Stimulated activated CD8-positive, alpha-beta memory T cell treated with anti-CD3 and anti-CD28 coated beads, Interleukin-7, amount 100 ng/mL, for 1 hour (primary cell): ENCODE measurements at places on chromosomes 2 and 18.

- no peak for DNase-seq
These were observed 8.4 kb downstream of the TGIF1 start for GRCh38 chr18:3458378-3458777.

DNA sequence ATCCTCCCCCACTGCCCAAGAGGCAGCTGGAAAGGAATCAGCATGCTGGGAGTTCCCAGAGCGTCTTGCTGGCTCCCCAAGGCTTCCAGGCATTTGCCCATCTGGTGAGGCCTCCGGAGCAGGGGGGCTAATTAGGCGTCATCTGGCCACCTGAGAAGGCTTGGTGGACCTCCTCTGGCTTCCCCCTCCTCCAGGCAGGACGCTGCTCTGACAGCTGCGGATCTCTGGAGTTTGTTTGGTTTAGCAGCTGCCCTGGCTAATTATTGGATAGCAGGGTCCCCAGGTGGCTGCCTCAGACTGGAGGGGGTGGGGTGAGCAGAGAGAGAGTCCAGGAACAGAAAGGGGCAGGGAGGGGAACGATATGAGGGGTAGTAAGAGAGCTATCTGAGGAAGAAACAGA lies 425.2 kb upstream of the MEX3C start:
- DNase-seq: no peak

DNA sequence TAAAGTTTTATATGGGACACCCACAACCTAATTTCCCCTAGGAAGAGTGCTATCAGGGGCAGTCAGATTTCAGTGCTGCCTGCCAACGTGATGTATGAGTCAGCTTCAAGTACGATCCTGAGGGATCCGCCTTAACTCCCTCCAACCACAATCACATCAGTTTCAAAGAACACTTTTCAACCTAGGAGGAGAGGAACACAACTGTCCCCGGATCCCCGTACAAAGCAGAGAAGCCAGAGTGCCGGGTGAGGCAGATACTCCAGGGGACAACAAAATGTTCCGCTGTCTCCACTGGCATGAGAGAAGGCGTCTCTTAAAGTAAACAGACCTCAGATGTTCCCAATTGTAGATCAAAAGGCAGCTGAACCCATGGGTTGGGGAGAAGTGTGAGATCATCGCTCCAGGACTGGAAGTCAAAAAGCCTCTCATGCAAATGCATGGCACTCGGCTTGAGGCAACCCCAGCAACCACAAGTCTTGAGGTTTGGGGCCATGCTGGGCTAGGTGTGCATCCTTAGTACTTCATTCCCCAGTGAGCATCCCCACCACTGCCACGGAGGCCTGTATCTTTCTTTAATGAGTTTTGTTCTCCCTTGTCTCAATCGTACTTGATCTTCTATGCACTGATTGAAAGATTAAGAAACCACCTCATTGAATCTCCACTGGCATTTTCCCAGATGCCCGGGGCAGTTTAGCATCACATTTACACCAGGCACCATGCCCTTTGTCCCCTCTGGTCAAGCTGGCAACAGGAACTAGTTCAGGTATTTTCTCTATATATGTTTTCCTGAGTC lies 91.0 kb upstream of the CCBE1 start:
- DNase-seq: no peak

- DNase-seq: no peak
These were observed 29.0 kb downstream of the ZC3H6 start for GRCh38 chr2:112304298-112304941.

GRCh38 chr18:12839526-12840196 lies 44.4 kb downstream of the PTPN2 start:
- DNase-seq: no peak

- DNase-seq: no peak
These were observed 245.6 kb downstream of the NDUFA10 start for GRCh38 chr2:239779584-239779983.

- DNase-seq: no peak
These were observed 339.4 kb upstream of the TNP1 start for GRCh38 chr2:217199255-217199630.

- no peak for DNase-seq
These were observed 7.2 kb downstream of the CHPF start for GRCh38 chr2:219536425-219536824.

DNA sequence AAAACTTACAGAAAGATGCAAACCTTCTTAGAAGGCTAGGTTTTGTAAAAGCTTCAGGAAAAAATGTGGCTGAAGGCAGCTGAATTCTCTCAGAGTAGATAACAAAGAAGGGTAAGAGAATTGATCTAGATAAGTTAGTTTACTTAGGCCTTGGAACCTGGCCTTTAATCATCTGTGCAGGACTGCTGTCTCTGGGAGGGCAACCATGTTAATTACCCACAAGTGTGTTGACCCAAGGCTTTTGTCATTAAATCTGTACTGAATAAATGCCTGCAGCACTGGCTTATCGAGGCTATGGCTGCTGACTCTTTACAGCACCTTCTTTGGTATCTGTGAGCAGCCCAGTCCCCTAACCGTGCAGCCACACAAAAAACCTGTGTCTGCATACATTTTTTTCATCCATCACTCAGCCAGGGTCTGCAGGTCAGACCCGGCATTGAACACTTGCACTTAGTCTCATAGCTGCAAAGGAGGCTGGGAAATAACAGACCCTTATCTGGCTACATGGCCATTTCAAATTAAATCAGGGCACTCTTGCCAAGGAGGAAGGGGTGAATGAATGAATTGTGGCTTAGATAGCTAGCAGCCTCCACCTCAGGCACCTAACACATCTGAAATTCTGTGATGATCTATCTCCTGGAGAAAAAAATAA lies 120.2 kb upstream of the MSH2 start:
- no peak for DNase-seq

GRCh38 chr18:7755753-7756475 lies 188.8 kb downstream of the PTPRM start:
- no peak for DNase-seq

- DNase-seq: no peak
These were observed 72.8 kb downstream of the AQP4 start for GRCh38 chr18:26792661-26793060.
